ENCODE measurements at places on chromosomes 3 and 15.

DNA sequence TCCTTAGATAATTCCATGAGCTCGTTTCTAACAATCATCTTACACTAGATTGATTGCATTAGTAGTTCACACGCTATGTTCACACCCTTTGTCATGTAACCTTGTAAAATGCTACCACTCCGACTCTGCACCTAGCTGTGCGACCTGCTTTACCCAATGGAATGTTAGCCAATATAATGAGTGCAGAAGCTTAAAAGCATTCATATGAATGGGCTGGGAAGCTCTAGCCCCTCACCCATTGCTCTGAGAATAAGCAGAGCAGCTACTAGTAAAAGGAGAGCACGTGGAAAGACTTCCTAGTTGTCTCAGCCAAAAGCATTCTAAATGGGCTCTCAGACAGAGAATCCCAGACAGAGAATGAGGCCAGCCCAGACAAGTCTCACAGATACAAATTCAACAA lies 410.6 kb upstream of the UBE2E2 start:
- no peak for DNase-seq

DNA sequence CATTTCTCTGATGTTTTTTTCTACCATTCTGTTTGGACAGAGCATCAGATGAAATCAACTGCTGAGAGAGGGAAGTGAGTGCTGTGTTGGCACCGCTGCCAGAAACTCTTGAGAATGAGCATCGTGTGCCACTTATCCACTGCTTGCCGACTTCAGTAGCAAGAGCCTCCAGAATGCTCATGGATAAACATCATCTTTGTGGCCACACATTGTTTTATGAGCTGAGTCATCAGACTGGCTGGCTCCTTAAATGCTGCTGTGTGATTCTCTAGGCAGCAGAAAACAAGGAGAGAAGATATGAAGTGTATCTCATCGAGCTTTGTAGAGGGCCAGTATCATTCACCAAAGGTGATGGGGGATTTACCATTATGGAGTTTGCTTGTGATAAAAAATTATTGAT lies 3.4 kb upstream of the DOCK3 start:
- peak; percentile 2 for DNase-seq

GRCh38 chr15:70614221-70614620 lies 149.1 kb downstream of the UACA start:
- no peak for DNase-seq

DNA sequence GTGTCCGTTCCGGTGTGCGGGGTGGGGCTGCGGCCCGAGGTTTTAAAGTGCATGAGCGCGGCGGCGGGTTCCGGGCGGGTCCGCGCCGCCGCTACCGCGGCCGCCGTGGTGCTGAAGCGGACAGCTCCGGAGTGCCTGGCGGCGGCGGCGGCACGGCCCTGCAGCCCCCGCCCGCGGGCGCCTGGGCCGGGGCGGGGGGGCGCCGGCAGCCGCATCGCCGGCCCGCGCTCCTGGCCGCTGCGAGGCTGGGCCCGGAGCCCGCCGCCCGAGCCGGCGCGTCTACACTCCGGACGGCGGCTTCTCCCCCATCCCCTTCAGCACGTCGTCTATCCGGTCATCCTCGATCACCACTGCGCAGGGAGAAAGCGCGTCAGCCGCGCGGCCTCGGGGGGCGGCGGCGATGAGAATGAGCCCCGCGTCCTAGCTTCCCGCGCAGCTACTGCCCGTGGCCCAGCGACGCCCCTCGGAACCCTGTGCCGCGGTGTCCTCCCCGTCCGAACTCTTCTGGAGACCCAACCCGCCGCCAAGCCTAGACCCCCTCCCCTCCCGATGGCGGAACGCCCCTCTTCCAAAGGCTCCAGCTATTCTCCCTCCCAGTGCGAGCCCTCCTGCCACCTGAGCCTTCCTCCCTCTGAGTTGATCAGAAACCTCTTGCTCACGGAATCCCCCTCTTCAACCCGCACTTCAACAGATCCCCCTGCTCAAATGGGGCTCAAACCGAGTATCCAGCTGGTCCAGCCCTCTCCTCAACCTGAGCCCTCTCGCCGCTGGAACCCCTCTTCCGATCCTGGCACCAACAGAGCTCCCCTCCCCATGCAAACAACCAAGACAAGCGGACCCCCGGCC lies 1.3 kb downstream of the CAMK2N2 start:
- peak; percentile 57 for DNase-seq

- no peak for DNase-seq
These were observed 659.7 kb downstream of the GRM7 start for GRCh38 chr3:7520593-7520992.

DNA sequence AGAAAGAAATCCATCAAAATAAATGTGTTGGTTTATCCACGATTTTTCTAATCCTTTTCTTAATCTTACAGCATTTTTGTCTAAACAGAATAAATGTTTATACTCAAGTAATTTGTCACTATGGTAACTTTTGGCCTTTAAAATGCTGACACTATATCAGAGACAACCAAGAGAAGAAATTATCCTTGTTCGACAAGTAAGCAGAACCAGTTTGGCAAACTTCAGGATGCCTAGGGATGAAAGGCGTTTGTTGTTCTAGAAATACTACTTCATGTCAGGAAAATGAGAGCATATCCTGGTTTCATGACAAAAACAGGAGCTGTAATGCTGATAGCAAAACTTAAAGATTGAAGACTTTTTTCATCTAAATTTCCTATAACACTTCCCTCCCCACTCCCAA lies 308.0 kb upstream of the ATP11B start:
- DNase-seq, result no peak

DNA sequence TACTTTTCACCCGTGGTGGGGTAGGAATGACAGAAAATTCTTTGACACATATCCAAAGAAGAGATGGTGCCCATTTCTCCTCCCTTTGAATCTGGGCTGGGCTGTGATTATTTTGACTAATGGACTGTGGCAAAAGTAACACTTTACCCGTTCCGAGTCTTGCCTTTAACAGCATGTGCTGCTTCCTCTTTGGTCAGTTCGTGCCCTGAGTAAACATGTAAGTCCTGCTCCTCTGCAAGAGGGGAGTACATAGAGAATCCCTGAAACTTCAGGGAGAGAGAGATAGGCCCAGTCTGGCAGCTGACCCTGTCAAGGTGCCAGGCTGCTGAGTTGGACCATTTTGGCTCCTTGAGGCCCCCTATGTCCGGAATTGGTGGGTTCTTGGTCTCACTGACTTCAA lies 243.1 kb downstream of the EPHB1 start:
- DNase-seq, result no peak

GRCh38 chr15:64931381-64931780 lies 19.7 kb downstream of the ANKDD1A start:
- no peak for DNase-seq

DNA sequence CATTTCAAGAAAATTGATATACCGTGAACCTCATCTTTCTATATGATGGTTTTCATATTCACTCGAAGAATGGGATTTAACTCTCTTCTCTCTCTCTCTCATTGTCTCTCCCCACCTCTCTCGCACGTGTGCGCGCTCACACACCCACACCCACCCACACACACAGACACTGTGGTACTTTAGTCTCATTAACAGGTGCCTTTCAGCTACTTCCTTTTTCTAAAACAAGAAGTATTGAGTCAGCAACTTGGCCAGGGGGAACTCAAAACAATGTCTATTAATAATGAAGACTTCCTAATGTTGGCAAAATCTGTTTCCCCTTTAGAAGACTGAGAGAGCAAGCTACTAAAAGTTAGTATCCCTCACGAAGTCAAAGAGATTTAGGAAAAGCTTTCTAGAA lies 150.7 kb downstream of the TMCO5A start:
- no peak for DNase-seq

GRCh38 chr3:62577153-62577552 lies 203.8 kb upstream of the FEZF2 start:
- no peak for DNase-seq

DNA sequence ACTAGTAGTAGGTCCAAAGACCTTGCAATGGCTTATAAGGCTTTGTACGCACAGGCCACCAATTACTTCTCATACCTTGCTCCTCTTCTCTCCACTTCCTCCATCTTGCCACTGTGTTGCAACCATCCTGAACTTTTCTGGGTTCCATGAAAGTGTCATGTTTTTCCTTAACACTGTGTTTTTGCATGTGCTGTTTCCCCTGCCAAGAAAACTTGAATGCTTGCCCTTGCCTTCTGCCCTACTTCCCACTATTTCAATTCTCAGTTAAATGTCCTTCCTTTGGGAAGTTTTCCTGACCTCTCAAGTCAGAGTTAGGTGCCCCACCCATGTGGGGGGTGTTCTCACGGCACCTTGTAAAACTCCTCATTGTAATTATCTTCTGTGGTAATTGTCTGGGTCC lies 182.8 kb downstream of the THRB start:
- DNase-seq, result no peak

DNA sequence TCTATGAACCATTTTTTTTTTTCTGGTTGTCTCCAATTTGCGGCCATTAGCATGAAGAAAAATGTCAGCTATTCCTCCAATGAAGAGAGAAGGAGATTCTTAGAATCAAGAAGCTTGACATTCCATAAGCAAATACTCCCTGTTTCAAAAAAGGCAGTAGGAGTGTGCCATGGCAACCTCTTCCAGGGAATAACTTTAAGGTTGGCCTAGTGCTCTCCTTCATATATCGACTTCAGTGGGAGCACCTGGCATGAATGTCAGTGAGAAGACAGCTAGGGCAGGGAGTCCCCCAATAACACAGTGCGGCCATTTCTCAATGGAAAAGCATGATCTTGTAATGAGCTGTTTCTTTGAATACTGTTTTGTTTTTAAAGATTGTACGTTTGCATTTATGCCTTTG lies 493.0 kb upstream of the ATP11B start:
- DNase-seq, result no peak

GRCh38 chr3:10873415-10873814 lies 57.4 kb downstream of the SLC6A11 start:
- no peak for DNase-seq

DNA sequence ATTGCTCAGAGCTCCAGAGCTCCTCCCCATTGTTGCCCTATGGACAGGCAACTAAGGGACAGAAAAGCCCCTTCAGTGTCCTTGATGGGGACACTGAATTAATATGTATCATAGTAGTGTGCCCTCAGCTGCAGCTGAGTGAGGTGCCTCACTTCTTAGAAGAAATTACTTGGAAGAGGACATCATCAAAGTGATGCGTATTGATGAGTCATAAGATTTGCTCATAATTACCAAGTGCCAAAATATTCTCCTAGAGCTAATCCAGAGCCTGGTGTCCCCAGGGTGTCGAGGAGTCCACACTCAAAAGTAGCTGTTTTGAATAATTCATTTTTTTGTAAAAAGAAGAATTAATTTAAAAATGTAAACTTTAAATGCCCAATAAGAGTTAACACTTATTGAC lies 200.7 kb upstream of the SEMA6D start:
- no peak for DNase-seq

GRCh38 chr15:71231758-71232157 lies 116.5 kb downstream of the THSD4 start:
- DNase-seq, result no peak

GRCh38 chr3:55686426-55687254 lies 199.5 kb upstream of the WNT5A start:
- no peak for DNase-seq

DNA sequence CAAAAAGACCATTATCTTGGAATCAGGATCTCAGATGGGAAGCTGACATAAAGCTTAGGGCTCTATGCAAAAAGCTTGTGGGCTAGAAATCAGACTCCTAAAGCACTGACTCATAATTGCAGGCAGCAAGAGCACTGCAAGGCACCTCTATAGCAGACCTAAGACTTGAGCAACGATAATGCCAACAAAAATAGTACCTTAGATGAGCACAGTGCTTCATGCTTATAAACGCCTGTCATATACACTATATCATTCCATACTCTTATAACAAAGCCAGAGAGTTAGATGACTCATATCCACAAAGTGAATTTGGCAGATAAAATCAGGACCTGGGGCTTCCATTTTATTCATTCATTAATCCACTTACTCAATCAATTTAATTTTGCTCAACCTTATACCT lies 560.8 kb downstream of the MCTP2 start:
- no peak for DNase-seq

- no peak for DNase-seq
These were observed 48.4 kb upstream of the SEC22A start for GRCh38 chr3:123153125-123154019.

DNA sequence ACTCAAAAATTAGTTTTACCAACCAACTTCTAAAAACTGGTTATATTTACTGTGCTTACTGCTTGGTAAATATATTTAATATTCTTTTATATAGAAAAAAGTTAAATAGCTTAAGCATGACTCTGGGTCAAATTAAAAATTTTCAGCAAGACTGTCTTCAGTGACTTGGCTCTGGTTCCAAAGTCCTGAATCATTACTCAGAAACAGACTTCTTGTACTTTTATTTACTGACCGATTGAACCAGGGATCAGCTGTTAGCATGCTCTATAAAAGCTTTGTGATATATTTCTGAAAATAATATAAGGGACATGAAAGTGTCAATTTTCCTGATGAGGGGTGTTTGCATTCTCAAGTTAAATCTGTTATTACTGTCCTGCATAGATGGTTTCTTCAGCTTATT lies 164.3 kb downstream of the MCTP2 start:
- DNase-seq, result no peak

DNA sequence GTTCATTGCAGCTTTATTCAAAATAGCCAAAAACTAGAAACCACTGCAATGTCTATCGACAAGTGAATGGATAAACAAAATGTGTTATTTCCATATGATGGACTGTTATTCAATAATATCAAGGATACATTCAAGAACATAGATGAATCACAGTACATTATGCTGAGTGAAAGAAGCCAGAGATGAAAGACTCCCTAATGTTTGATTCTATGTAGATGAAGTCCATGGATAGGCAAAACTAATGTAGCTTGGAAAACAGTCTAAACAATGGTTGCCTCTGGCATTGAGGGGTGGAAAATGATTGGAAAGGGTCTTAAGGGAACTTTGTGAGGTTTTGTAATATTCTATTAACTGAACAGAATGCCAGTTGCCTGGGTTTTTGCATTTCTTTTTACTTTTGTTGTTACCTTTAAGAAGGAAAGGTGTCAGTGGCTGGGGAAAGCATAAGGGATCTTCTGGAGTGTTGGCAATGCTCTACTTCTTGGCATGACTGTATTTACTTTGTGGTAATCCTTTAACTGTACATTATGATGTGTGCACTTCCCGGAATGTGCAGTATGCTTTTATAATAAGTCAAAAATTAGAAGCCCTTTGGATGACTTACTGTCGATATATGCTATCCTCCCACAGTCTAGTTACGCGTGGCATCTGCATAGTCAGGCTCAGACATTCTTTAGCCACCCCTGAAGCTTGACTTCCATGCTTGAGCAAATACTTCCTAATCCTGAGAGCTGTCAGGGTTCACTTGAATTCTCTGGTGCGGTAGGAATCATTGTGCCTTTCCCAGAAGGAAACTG lies 20.5 kb upstream of the ATP10A start:
- DNase-seq, result no peak

GRCh38 chr3:43796041-43796596 lies 105.4 kb downstream of the ABHD5 start:
- DNase-seq, result no peak

GRCh38 chr3:188824566-188824965 lies 347.2 kb upstream of the TPRG1 start:
- no peak for DNase-seq

DNA sequence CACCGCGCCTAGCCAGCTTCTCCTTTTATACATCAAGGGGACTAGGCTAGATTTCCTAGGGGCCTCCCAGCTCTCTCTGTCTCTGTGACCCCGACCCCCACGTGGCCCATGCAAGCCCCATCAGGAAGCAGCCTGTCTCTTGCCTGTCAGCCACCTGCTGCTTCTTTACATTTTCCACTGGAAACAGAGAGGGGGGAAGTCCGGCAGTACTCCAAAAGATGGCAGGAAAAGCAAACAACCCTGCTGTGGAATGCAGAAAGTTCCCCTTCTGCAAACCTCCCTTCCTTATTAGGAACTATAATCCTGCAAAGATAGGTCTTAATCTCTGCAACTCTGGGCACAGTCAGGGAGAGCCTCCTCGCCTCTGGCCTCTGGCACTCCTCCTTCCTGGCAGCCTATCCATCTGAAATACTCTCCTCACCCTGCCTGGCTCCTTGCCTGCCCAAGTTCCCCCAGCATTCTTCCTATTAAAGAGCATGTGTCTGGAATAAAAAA lies 47.4 kb upstream of the HACD2 start:
- DNase-seq, result no peak

Measured in mesothelial cell of epicardium (in vitro differentiated cells).